ENCODE measurements at places on chromosomes 16 and 17.

DNA sequence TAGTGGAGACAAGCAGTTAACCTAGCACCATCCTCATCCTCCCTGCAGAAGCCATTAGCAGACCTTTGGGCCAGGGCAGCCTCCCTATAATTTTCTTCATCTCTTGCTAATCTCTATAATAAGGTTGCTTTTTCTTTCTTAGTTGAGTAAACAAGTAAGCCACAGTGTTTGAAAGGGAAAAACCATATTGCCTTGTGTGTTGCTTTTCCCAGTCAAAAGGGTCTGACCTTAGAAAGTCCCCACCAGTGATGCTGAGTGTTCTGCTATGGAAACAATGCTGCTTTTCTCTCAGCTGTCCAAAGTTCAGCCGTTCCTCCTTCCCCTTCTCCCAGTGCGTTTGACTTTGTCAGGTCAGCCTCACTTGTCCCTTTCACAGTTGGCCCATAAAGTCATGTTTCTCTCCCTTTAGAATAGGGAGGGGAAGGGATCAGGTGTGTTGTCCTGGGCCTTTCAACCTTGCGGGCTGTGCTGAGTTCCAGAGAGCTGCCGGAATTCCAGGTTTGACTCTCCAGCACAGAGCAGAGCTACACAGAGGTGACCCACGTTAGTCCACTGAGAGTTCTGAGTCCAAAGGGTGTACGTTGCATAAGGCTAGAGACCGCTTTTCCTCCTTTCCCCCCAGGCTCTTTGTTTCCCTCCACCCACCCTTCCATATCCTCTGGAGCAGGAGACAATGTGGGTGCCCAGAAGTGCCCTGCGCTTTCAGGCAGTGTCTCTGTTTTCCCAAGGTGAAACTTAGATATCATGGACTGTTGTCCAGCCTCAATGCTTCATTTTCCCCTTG, 15.9 kb upstream of the CLEC18C start:
- DNase-seq: no peak

DNA sequence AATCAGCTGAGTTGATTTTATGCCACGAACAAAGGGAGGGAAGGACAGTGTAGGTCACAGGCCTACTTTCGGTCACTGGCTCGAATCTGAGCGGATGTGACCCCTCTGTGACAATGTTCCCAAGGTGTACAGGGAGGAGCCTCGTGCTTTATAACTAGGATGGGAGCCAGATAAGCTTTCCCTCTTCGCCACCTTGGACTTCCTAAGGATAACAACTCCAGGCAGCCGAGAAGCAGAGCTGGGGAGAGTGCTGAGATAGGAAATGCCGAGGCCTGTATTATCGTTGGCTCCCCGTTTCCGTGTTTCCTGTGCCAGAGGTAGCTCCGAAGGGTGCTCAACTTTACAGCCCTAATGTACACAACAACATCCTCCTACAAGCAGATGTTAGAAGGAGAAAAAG, 217.8 kb upstream of the IRX3 start:
- DNase-seq: no peak

DNA sequence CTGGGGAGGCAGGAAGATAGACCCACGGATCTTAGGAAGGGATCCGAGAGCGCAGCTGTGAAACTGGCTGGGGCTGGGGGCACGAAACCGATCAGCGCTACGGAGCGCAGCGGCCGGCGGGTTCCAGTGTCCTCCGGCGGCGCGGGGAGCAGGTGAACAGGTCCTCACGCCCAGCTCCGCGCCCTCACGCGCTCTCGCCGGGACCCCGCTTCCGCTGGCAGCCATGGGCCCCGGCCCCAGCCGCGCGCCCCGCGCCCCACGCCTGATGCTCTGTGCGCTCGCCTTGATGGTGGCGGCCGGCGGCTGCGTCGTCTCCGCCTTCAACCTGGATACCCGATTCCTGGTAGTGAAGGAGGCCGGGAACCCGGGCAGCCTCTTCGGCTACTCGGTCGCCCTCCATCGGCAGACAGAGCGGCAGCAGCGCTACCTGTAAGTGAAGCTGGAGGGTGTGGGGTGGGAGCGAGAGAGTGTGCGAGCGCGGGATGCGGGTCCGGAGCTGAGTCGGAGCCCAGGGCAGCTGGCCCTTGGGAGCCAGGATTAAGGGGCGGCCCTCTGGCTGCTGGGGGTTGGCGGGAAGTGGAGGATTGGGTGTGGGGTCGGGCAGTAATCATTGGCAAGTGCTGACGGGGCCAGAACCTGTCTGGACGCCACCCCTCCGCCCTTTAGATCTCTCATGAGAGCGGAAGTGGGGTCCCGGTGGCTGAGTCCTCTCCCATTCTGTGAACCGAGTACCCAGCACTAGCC, 479 bp downstream of the ITGA3 start:
- no peak for DNase-seq

GRCh38 chr17:61177351-61177750, 222.3 kb upstream of the TBX2 start:
- DNase-seq: no peak

- no peak for DNase-seq
Measured at GRCh38 chr16:78576941-78577340, 477.5 kb downstream of the WWOX start.

DNA sequence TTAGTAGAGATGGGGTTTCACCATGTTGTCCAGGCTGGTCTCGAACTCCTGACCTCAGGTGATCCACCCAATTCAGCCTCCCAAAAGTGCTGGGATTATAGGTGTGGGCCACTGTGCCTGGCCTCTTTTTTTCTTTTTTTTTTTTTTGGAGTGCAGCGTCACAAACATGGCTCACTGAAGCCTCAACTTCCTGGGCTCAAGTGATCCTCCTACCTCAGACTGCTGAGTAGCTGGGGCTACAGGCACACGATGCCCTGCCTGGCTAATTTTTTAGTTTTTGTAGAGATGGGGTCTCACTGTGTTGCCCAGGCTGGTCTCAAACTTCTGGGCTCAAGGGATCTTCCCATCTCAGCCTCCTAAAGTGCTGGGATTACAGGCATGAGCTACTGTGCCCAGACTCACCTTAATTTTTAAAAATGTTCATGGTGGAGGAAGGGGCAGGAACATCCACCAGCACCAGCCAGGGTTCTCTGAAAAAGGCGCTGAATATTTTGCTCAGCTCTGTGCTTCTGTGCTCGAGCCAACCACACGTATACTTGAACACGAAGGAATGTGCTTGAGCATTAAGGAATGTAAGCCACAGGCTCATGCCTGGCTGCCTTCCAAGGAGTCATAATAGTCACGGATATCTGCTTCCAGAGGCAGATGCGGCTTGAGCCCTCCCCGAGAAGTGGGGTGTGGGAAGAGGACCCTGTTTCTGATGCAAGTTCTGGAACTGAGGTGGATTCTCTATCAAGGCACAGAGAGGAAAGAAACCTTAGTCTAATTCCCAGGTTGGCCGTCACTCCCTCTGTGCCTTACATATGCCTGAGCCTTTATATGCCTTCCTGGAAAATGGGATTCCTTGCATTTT, 65.5 kb upstream of the CREBBP start:
- no peak for DNase-seq

- DNase-seq: no peak
Measured at GRCh38 chr16:69105501-69106361, at the start of gene HAS3. TSS of gene HAS3 (plus strand) at chr16:69105653. CDS start at chr16:69109396, 3,743 bp downstream.

DNA sequence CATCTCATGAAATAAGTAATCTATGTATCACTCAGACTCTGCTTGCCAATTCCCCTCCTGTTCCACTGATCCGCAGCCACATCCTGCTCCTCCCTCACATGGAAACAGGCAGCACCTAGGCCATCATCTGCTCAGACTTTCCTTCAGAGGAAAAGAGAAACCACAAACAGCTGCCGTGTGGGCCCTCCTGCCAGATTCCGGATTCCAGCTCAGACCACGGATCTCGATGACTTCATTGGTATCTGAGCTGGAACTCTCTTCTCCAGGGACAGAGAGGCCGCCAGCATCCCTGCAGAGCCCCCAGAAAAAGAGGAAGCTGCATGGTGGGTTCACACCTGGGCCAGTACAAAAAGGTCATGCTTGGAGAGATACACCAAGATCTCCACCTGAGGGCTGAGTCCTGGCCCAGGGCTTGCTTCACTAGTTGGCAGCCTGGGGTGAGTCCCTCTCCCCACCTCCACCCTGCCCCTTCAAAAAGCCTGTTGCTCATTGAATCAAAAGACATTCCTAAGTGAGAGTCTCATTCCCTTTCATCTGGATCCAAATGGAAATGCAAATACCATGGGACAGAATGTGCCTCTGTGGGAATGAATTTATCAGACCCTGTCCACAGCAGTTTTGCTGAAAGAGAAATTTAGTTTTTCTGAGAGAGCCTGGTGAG, 47.2 kb downstream of the HOXB1 start:
- DNase-seq: no peak
